ENCODE measurements at places on chromosomes 6 and 20. TPM values are rescaled to one million over a fixed set of nuclear protein-coding genes. Genes with fewer than 3 reads are reported as not detected.

CARMIL1 gene
- total RNA-seq, result 10.2 TPM

GMPR gene
- 7.2 TPM for total RNA-seq

NKAPL gene
- 3.3 TPM for total RNA-seq

FAM8A1 gene
- total RNA-seq, result 17.2 TPM

NRSN1 gene
- not detected for total RNA-seq

SLPI gene
- 0.17 TPM for total RNA-seq
